ENCODE measurements at places on chromosomes 1 and 21.
A peak's percentile ranks its signal among the peaks of the same experiment; 100 is the strongest.

DNA sequence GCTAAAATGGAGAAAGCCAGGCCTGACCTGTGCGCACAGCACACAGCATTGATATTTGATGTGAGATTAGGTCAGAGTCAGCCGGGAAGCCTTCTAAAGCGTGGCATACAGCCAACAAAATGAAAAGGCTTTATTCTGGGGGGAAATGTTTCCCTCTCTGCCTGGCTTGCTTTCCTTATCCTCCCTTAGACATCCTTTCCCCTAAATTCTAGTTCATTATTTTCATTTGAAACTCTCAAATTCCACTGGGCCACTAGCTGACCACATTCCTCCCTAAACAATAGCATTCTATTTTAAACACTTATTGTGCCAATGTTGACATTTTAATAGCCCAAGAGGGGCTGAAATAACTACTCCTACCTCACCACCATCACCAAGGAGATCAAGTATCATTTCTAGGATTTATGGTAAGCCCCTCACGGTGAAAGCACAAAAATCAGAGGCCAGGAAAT, 49.4 kb downstream of the LEPR start:
- no peak overlapping the region for H3K4me3 ChIP-seq
- no peaks in the 10 kb centered on the region for H3K36me3 ChIP-seq

GRCh38 chr1:66489151-66489550, 44.8 kb upstream of the SGIP1 start:
- H3K36me3 ChIP-seq, result no peaks in the 10 kb centered on the region
- no peak overlapping the region for H3K27ac ChIP-seq
- H3K4me3 ChIP-seq, result no peak overlapping the region
- no peak for DNase-seq

DNA sequence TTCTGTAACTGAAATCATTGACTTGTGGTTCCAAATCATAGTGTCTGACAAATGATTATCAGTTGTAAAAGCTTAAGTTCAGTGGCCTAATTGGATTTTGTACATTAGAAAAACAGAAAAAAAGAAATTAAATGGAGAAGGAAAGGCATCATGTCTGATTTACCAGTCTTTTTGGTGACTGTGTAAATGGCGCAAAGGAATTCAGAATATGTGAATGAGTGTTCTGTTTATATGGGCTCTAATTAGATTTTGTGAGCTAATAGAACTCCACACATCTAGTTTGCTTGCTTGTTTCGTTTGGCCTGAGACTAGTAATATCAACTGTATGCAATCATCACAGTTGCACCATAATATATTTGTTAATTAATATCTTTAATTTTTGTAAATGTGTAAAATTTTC, 151.7 kb downstream of the PLA2G4A start:
- no peaks in the 10 kb centered on the region for H3K27me3 ChIP-seq
- no peaks in the 10 kb centered on the region for H3K36me3 ChIP-seq
- H3K4me3 ChIP-seq, result no peak overlapping the region
- DNase-seq, result no peak

DNA sequence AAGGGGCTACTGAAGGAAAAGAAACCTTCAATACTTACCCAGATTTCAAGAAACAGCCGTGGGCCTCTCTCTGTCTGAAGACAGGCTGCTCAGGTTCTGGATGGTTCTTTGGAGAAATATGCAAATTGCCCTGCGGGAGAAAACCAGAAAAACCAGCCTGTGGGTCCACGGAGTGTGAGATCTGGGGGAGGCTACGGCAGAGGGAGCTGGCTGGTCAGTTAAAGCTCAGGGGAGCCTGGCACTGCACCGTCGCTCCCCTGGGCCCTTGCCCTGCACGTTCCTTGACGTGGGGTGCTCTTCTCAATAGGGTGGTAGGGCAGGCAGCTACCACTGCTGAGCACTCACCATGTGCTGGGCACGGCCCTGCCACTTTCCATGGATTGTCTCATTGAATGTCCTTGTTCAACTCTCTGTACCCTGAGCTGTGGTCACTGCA, 12.7 kb downstream of the TMCO4 start:
- no peaks in the 10 kb centered on the region for H3K4me1 ChIP-seq
- H3K27me3 ChIP-seq, result no peaks in the 10 kb centered on the region
- H3K27ac ChIP-seq, result no peak overlapping the region
- no peak overlapping the region for H3K4me3 ChIP-seq

DNA sequence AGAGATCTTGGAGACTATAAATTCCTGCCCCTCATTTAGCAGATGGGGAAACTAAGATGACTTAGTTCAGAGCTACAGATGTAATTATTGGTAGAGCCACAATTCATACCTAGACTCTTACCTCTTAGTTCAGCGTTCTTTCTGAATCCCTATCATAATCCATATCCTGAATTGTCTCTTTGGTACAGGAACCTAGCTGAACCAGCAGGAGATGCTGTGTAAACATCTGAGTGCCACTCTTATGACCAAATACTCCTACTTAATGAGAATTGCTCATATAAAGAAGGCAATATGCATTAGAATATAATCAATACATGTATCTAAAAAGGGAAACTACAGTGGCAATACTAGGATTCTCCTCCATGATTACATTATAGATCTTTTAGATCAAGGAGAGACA, 459.0 kb downstream of the SIPA1L2 start:
- no peak overlapping the region for H3K4me3 ChIP-seq
- DNase-seq, result no peak
- no peaks in the 10 kb centered on the region for H3K27me3 ChIP-seq

DNA sequence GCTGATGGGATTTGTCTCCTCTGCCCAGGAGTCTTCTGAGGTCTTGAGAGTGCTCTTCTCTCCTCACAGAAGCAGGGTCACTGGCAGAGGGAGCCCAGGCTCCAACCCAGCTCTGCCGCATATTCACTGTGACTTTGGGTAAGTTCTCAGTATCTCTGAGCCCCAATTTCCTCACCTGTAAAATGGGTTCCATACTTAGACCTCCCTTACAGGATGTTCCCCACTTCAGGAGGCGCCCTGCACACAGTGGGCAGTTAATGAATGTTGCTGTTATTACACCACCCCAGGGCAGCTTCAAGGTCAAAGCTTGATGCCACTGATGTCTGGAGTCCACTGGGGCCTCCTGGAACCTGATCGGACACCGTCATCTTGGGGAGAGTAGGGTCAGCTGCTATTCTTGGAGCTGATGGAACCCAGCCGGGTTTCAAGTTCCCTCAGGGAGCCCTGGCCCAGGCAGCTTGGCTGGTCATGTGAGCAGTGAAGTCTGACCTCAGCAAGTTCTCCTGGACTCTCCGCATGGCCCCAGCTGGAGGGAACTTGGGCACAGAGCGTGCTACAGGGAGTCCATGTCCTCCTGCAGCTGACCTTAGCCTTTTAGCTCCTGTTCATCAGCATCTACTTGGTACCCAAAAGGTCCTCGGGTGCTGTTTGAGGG, 21.8 kb downstream of the COA7 start:
- H3K27me3 ChIP-seq, result no peaks in the 10 kb centered on the region
- H3K4me3 ChIP-seq, result no peak overlapping the region
- H3K27ac ChIP-seq, result no peak overlapping the region
- peak; percentile 62 for DNase-seq

- no peak for DNase-seq
- H3K36me3 ChIP-seq, result no peaks in the 10 kb centered on the region
- no peak overlapping the region for H3K4me3 ChIP-seq
- H3K27me3 ChIP-seq, result no peaks in the 10 kb centered on the region
Observed at GRCh38 chr21:17577701-17578100, 35.0 kb downstream of the BTG3 start.

All from right lobe of liver (tissue), 6 donors.